ENCODE measurements at places on chromosomes 5 and 9.

GRCh38 chr9:82057805-82058204 lies 69.2 kb downstream of the SPATA31D1 start:
- no peak for DNase-seq

DNA sequence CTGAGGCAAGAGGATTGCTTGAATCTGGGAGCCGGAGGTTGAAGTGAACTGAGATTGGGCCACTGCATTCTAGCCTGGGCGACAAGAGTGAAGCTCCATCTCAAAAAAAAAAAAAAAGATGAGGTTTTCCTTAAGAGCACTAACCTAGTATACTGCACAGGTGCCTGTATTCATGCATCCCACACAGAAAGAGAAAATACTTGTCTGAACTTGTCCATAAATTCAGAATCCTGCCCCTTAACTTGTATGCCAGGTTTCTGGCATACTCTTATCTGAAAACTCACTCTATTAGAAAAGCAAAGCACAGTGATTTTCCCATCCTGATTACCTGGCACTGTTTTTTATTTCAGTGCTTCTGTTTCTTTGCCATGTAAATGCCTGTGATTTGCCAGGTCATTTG lies 125.3 kb upstream of the CDKN2B start:
- no peak for DNase-seq

GRCh38 chr5:93532370-93532769 lies 48.6 kb downstream of the NR2F1-AS1 start:
- DNase-seq = peak; percentile 3

DNA sequence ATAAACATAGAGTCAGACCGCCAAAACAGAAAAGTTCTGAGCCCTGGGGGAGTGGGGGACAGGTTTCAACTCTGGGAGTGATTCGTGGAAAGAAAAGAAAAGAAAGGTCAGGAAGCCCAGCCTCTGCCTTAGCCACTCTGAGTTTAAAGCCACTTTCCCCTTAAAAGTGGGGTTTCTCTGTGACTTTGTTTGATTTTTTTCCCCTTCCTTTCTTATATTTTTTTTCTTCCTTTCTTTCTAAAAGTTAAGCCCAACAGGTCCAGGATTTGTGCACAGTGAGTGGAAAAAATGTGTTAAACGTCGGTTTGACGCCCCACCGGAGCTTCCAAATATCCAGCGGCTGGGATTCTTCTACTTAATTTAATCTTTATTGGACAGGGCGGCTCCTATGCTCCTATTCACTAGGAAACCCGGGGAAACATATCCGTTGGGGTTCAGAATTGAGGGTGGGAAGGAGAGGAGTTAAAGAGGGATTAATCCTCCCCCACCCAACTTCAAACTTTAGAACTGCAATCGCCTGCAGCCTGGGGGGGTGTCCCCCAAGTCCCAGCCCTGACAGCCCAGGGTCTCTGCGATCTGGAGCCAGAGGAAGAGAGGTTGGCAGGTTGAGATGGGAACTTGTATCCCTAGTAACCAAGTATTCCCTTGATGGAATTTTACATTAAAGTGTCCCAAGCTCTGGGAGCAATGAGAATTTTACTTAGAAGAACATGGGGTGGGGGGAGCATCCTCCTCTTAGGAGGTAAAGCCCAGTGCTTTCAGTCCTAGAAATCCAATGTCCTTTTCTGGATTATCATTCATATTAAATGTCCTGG lies 6.3 kb downstream of the NR2F1-AS1 start:
- DNase-seq = no peak

- peak; percentile 72 for DNase-seq
These were observed 80.9 kb downstream of the GOLPH3 start for GRCh38 chr5:32092938-32093812.

DNA sequence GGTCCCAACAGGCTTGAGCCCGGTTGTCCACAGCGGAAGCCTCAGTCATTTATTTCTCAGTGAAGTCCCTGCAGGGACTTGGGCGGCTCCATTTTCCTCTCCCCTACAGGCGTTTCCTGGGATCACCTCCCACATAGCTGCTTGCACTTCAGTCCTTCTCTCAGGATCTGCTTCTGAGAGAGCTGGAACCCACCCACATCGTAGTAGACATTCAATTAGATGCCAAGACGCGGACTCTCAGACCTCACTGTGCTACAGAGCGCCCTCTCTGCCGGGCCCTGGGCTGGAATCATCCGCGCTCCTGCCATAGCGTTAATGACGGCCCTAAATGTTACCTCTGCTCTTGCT lies 54.0 kb upstream of the ROR2 start:
- DNase-seq = no peak

GRCh38 chr9:4425319-4426045 lies 64.8 kb upstream of the SLC1A1 start:
- DNase-seq = no peak

- no peak for DNase-seq
These were observed 95.7 kb upstream of the FAM120A start for GRCh38 chr9:93355827-93356226.

GRCh38 chr9:3337515-3338225 lies 188.1 kb downstream of the RFX3 start:
- no peak for DNase-seq

DNA sequence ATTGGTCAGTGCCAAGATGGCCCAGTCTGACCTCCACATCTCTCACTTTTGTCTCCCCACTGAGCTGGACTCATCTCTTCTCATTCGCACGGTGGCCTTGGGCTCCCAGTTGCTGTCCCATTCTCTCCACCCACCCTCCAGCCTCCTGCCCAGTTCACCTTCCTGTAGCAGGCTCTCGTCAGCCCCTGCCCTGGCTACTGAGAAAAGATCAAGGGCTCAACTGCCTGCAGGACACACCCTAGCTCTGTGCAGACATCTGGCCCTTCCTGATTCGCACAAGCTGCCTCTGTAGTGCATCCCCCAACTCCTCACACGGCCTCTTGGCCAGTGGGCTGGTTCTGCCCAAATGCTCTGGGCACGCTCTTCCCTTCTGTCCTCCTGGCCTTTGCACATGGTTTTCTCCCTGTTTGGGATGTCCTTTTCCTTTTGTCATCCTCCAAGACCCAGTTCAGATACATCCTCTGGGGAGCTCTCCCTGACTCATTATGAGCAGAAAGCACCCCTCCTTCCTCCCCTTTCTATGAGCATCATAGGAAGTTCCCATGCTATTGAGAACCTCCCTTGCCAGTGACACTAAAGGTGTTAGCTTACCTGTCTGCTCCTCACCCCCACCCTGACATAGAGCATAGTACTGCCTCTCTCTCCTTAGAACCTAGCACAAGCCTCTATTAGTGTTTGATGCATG lies 78.5 kb upstream of the TGFBR1 start:
- no peak for DNase-seq

- no peak for DNase-seq
These were observed 22.3 kb upstream of the SSBP2 start for GRCh38 chr5:81773161-81773560.

DNA sequence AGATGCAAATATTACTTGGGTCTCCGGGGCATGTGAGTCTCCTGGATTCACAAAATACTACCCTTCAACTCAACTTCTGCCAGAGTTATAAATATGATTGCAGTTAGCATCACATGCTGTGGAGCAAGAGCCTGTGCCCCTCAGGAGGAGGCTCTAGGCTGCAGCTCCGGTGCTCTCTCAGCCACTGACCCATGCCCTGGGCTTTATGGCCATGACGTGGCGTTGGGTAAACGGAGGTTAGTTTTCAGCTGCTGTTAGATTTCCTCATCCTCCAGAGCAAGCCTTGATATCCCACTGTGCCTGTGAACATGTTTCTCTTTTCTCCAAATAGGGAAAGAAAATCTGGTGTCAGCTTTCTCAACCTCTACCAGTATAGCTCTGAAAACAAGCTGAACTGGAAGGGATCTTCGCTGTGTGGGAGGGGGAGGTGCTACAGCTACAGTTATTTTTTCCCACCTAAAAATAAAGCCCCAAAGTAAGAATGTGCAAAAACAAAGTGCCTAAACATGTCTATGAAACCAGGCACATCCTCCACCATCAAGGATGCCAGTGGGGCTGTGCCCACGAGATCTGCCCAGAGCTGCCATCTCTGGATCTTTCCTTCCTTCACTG lies 124.4 kb upstream of the GPR151 start:
- no peak for DNase-seq

DNA sequence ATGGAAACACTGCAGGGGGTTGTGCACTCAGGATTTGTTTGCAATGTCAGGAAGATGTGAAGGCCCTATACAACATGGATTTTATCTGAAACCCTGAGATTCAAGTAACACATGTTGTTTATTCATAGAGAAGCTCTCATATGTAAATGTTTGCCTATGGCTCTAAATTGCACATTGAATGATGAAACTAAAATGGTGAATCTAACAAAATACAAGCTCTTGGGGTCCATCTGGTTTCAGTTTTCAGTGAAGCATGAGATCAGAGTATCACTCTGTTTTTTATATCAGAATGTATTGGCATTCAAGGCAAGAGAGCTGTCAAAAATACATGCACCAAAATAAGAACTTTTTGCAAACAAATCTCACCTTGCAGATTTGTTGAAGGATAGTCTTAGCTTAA lies 19.6 kb upstream of the FRMD3 start:
- DNase-seq = no peak

DNA sequence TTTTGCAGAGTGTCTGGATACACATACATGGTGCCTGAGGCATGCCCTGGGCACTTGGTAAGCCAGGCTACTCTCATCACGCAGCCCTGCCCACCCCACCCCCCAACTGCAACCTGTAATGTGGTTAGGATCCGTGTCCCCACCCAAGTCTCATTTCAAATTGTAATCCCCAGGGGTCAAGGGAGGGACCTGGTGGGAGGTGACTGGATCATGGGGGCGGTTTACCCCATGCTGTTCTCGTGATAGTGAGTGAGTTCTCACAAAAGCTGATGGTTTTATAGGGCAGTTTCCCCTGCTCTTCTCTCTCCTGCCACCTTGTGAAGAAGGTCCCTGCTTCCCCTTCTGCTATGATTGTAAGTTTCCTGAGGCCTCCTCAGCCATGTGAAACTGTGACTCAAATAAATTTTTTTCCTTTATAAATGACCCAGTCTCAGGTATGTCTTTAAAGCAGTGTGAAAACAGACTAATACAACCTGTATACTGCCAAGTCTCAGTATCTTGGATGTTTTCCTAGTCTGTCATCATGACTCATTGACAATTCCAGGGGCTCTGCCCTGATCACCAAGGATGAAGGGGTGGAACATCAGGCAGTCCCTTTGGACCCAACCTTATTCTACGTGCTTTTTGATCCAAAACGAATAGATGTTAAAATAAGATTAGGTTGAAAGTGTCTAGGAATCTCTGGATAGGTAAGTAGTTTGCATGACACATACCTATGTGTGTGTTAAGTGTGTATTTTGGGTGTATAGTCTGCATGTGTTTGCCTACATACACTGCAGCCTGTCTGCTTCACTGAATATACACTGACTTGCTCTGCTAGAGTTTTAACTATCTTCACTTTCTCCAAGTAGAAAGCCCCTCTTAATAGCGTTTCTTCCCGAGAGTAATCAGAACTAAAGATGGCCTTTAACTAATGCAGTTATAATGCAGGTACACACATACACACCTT lies 293.8 kb downstream of the SLIT3 start:
- no peak for DNase-seq

DNA sequence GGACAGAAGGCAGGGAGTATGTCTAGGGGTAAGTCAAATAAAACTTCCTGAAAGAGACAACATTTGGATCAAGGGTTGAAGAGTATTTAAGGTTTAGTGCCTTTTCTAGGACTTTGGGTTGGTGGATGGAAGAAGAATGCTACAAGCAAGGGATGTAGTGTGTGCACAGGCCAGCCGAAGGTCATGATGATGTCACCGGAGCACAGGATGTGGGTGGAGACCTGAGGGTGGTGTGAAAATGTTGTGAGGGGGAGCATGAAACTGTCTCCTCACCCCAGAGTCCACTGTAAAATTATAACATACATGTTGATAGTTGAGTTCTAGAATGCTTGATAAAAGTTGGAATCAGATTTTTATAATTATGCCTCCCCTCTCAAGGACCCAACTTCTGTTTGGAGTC lies 553.3 kb upstream of the SGCD start:
- no peak for DNase-seq

DNA sequence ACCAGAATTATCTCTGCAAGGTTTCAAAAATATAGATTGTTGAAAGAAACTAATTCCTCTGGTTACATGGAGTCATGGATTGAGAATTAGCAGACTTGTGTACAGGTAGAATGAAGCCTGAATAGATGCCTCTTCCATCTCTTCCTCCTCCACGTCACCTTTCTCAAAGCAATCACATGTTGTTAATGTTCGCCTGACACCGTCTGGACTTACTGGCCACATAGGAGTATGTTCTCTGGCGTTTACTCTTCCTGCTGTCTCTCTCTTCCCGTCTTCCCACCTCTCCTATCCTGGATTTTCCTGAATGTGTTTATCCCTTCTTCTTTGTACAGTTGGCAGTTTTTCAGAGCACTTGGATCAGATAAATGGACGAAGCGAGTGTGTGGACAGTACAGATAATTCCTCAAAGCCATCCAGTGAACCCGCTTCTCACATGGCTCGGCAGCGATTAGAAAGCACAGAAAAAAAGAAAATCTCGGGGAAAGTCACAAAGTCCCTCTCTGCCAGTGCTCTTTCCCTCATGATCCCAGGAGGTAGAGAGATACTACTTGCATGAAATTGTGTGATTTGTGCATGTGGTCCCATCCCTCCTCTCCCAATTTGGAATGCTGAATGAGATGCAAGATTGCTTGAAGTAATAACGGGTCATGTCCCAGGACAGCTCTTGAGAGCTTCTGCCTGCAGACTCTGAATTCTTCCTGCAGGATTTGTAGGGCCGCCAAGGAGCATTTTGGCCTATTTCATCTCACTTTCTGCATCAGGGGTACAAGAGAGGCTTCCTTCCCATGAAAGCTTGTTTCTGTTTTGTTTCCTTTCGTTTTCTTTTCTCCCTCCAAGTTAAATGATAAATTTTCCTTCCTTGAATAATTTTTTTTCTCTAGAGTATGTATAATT lies 47.3 kb downstream of the CD180 start:
- DNase-seq = no peak

- no peak for DNase-seq
These were observed 452.1 kb downstream of the EFNA5 start for GRCh38 chr5:107218457-107219193.

- no peak for DNase-seq
These were observed 474.1 kb downstream of the BNC2 start for GRCh38 chr9:16396389-16396788.

DNA sequence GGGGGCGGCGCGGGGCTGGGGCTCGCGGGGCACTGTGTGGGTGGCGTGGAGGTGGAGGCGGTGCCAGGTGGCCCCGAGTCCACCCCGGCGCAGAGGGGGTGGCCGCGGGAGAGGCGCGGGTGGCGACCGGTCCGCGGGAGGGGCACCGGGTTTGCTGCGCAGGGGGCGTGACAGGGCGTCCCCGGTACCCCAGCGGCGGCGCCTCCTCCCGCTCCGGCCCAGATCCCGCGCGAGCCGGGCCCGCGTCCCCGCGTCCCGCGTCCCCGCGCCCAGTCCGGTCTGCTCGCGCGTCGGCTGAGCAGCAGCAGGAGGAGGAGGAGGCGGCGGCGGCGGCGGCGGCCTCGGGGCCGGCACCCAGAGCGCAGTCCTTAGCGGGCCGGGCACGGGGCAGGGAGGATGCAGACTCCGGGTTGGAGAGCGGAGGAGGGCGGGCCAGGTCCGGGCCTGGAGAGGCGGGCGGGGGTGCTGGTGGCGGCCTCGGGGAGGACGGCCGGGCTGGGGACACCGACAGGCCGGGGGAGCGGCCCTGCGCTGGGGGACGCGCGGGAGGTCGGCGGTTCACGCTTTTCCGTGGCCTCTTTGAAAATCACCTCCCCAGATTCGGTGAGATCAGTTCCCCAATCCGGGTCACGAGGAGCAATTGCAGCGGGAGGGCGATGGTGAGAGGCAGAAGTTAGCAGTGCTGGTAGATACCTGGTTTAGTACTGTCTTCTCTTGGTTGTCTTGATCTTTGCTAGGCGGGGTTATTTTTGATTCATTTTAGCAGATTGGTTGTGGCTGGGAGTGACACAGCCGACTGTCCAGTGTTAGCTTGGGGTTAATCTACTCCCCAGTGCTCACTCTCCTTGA lies 1.7 kb downstream of the TRIO start:
- no peak for DNase-seq

GRCh38 chr5:116506488-116506887 lies 68.1 kb downstream of the SEMA6A start:
- no peak for DNase-seq
